ENCODE measurements at places on chromosomes 3 and 15.

- DNase-seq = no peak
These were observed 5.7 kb downstream of the CEP19 start for GRCh38 chr3:196706327-196706726.

DNA sequence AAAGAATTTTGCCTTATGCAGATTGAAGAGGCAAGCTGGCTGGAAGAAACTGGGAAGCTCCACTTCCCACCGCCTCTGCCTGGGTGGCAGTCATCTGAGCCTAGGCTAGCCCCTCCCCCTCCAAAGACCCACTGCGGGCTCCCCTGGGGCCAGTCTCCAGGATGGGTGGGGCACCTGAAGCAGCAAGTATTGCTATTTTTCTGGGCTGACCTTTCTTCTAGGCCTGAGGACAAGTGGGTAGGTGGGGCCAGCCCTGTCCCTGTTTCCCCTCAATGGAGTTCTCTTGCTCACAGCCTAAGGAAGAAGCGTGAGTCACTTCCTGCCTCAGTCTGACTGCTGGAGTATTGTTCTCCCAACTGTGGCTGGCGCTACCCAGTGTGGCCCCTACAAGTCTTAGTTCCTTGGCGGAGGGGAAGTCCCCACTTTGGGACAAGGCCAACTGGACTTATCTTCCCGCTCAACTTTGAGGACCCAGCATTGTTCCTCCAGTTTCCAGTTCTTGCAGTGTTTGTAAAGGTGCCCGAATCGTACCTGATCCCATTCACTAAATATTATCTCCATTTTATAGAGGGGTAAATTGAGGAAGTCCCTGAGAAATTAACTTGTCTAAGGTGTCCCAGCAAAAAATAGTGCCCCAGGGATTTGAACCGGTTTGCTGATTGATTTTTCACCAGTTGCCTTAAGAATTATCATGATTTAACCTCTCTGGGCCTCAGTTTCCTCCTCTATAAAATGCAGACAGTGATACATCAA is 1.4 kb downstream of the FURIN start:
- DNase-seq = no peak

DNA sequence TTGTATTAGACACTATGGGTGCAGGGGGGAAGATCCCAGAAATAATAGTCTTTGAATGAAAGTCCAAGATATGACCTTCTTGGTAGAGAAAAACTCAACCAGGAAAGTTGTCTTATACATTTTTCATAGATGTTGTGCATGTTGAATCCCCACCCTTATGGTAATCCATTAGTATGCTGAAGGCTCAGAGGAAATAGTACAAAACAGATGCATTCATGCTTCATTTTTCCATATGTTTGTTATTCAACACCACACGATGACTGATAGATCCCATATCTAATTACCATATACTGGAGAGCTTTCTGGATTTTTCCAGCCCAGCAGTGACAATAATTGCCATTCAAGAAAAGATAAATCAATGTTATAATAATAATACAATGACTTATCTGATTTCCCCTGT is 487.4 kb downstream of the FGF12 start:
- peak; percentile 80 for DNase-seq

GRCh38 chr3:134249935-134250716 is 533 bp downstream of the RYK start:
- peak; percentile 2 for DNase-seq

GRCh38 chr3:188819939-188820338 is 351.8 kb upstream of the TPRG1 start:
- DNase-seq = no peak
